ENCODE measurements at places on chromosomes 3 and 15. TPM values are rescaled to one million over a fixed set of nuclear protein-coding genes. Genes with fewer than 3 reads are reported as not detected.

DNA sequence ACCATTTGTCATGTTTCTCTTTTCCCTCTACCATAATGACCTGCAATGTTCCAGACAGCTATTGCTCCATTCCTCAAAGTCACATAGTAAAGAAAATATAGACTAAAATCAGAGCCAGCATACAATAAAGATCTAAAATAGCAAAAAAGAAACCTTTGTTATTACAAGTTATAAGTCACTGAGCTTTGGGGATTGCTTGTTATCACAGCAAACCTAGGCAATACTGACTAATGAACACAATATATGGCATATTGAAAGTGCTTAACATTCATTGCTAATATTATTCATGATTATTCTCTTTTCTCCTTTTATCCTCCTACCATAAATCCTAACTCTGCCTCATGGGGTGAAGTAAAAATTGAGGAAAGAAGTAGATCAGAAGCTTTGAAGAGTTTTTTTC lies 27.4 kb upstream of the TIPARP start:
- DNase-seq, result no peak

Gene ACKR2
- 24.5 TPM for total RNA-seq

Gene STAC
- 16.0 TPM for total RNA-seq

DNA sequence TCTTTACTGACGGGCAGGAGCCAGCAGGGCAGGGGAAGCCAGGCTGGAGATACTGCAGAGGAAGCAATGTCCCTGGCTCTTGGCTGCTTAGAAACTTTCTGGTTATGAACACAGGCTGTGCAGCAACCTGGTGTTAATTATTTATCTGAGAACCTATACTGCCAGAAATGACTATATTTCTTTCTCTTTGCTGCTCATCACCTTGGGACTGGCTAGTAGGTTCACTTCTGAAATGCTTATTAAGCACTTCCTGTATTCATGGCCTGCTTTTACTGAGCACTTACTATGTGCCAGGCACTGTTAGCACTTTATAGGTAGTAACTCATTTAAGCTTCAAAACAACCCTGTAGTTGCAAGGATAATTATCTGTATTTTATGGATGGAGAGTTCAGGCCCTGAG lies 57.6 kb downstream of the RAB11A start:
- no peak for DNase-seq

DNA sequence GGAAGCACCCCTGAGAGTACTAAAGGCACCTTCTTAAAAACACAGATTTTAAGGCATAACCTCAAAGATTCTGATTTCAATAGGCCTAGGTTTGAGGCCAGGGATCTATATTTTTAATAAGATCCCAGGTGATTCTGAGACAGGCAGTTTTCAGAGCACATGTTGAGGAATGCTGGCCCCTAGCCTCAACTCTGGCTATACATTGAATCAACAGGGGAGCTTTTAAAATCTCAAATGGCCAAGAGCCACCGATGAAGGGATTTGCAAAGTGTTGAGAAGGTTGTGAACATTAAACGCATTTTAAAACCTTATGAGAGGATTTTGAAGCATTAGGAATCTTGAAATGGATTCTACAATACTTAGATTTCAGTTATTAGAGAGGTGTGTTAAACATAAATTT lies 268.8 kb upstream of the ARHGEF26 start:
- no peak for DNase-seq

DNA sequence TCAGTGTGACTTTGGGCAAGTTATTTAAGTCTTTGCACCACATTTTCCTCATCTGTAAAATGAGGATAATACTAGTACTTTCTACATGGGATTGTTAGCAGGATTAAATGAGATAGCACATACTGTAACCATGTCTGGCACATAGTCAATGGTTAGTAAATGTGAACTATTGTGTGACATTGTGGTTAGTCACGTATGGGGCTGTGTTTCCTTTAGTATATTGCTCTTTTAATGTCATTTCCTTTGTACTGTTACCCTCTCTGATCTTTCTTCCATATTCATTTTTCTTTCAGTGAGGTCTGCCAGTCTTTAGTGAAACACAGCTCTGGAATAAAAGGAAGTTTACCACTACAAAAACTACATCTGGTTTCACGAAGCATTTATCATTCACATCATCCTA lies 21.4 kb downstream of the OPA1 start:
- no peak for DNase-seq

- DNase-seq, result no peak
Observed at GRCh38 chr15:25689592-25689991, 173.5 kb downstream of the ATP10A start.

- no peak for DNase-seq
Observed at GRCh38 chr15:38040615-38041014, 106.2 kb downstream of the TMCO5A start.

Gene SCN10A
- total RNA-seq, result not detected

DNA sequence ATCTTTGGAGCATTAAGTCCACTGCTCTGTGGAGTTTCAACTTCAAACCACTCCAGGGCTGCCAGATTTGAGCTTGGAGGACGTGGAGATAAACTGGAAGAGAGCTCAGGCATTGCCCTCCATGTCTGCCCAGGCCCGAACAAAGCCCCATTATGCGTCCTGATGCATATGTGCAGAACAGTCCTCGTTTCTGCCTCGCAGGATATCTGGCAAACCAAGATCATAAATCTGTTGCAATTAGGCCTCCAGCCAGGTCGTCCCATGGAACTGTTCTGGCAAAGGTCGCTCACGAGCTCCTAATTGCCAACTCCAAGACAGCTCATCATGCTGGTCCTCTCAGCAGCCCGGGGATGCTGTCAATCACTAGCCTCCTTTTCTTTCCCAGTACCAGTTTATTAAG lies 91.2 kb downstream of the SEMA5B start:
- DNase-seq, result no peak

Gene CHRNB4
- total RNA-seq, result not detected

Gene COL6A5
- not detected for total RNA-seq

GRCh38 chr3:72271923-72272322 lies 487.0 kb upstream of the PROK2 start:
- no peak for DNase-seq

Gene GPR156
- not detected for total RNA-seq

Gene LTK
- total RNA-seq, result not detected

- DNase-seq, result no peak
Observed at GRCh38 chr15:89858661-89859458, 34.9 kb downstream of the AP3S2 start.

DNA sequence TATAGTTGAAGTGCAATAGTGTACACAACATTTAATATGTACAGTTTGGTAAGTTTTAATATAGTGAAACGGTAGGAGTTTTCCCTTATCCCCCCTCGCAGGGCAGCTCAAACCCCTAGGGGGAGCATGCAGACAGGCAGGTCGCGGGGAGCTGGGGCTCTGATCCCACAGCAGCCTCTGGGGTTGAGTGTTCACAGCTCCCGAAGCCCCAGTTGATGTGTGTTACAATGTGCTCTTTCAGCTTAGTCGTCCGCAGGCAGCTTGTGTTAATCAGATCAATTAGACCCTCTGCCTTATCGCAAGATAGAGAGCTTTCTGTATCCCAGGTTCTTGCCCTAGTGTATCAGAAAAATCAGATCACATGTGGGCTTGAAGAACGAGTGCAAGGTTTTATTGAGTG lies 143.1 kb upstream of the CHRNA7 start:
- DNase-seq, result no peak

DNA sequence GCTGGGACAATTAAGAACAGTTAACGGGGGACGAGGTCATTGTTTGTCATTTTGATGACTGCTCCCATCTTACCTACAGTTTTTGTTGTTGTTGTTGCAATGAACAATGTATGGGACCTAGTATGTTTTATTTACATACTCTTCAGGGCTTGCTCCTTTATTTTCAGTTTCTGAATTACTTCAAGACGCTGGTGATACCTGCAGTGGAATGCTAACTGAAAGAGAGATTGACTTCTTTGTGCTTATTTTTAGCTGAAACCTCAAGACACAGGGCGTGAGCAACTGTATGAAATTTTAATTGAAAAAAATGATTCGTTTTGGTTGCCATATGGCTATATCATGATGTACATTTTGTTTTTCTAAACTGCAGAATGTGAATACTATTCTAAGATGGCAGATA lies 297.9 kb downstream of the EDEM1 start:
- no peak for DNase-seq

GRCh38 chr15:96207377-96208006 lies 123.0 kb upstream of the NR2F2 start:
- DNase-seq, result no peak

Gene FRMD5
- not detected for total RNA-seq

- no peak for DNase-seq
Observed at GRCh38 chr3:98259-98654, 98.3 kb upstream of the CHL1 start.

Gene RARRES1
- 520 TPM for total RNA-seq

Gene CDHR4
- not detected for total RNA-seq

GRCh38 chr3:144868506-144868905 lies 896.9 kb downstream of the DIPK2A start:
- DNase-seq, result no peak

- no peak for DNase-seq
Observed at GRCh38 chr15:65344214-65344913, 33.4 kb downstream of the IGDCC3 start.
